ENCODE measurements at places on chromosomes 5 and 9. TPM values are rescaled to one million over a fixed set of nuclear protein-coding genes. Genes with fewer than 3 reads are reported as not detected.

DNA sequence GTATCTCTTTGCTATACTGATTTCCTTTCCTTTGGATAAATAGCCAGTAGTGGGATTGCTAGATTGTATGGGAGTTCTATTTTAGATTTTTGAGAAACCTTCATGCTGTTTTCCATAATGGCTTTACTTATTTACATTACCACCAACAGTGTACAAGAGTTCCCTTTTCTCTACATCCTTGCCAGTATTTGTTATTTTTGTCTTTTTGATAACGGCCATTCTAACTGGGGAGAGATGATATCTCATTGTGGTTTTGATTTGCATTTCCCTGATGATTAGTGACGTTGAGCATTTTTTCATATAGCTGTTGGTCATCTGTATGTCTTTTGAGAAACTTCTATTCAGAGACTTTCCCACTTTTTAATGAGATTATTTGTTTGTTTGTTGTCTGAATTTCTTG lies 25.8 kb downstream of the NADK2 start:
- no peaks in the 10 kb centered on the region for H3K27me3 ChIP-seq
- no peak overlapping the region for H3K27ac ChIP-seq
- peaks cover 2% of the 10 kb centered on the region for H3K36me3 ChIP-seq

DNA sequence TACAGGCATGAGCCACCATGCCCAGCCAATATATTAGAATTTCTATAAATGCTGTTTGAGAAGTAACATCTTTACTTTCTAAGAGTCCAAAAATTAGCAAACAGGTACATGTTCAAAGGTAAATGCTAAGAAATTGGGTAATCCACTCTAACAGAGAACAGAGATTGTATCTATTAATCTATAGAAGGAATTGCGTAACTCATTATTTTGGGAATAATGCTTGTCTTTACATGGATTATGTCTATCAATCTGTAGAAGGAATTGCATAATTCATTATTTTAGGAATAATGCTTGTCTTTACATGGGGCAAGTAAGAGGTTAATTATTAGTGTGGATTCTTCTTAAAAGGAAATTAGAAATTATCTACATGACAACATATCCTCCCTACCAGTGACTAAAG lies 30.5 kb downstream of the CCNH start:
- no peak overlapping the region for H3K4me3 ChIP-seq
- no peak overlapping the region for H3K27ac ChIP-seq
- H3K27me3 ChIP-seq, result no peaks in the 10 kb centered on the region
- no peaks in the 10 kb centered on the region for H3K4me1 ChIP-seq
- peaks cover 2% of the 10 kb centered on the region for H3K36me3 ChIP-seq

The NAA35 gene
- 25.1 TPM for total RNA-seq

The SOX30 gene
- 2.0 TPM for total RNA-seq

GRCh38 chr5:154625031-154625430 lies 130.1 kb upstream of the LARP1 start:
- H3K36me3 ChIP-seq, result no peaks in the 10 kb centered on the region
- DNase-seq, result no peak
- H3K4me3 ChIP-seq, result no peak overlapping the region
- H3K4me1 ChIP-seq, result no peaks in the 10 kb centered on the region

DNA sequence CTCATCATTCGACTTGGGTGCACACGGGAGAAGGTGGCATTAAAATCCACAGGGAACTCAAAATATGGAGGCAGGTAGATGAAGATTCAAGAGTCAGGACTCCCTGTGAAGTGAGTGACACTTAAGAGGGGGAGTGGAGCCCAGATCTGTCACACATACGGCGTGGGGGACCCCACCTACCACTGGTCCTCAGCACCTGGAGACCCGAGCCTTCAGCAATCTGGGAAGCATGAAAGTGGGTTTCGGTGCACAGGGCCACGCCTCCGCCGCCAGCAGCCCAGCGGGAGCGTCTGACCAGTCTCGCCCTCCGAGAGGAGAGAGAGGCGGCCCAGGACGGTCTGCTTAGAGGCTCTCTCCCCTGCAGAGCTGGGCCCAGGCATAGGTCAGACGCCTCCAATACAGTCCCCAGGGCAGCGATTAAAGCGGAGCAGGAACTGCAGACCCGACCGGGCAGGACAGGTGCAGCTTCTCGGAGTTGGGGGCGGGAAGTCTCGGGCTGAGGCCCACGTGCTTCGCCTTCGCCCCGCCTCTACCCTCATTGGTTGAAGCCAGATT lies 639 bp upstream of the SLC2A8 start:
- H3K4me3 ChIP-seq, result peak overlapping the region; percentile 70
- no peak overlapping the region for H3K27ac ChIP-seq
- no peaks in the 10 kb centered on the region for H3K36me3 ChIP-seq
- peaks cover 21% of the 10 kb centered on the region for H3K4me1 ChIP-seq
- H3K27me3 ChIP-seq, result peaks cover 77% of the 10 kb centered on the region
- DNase-seq, result no peak

DNA sequence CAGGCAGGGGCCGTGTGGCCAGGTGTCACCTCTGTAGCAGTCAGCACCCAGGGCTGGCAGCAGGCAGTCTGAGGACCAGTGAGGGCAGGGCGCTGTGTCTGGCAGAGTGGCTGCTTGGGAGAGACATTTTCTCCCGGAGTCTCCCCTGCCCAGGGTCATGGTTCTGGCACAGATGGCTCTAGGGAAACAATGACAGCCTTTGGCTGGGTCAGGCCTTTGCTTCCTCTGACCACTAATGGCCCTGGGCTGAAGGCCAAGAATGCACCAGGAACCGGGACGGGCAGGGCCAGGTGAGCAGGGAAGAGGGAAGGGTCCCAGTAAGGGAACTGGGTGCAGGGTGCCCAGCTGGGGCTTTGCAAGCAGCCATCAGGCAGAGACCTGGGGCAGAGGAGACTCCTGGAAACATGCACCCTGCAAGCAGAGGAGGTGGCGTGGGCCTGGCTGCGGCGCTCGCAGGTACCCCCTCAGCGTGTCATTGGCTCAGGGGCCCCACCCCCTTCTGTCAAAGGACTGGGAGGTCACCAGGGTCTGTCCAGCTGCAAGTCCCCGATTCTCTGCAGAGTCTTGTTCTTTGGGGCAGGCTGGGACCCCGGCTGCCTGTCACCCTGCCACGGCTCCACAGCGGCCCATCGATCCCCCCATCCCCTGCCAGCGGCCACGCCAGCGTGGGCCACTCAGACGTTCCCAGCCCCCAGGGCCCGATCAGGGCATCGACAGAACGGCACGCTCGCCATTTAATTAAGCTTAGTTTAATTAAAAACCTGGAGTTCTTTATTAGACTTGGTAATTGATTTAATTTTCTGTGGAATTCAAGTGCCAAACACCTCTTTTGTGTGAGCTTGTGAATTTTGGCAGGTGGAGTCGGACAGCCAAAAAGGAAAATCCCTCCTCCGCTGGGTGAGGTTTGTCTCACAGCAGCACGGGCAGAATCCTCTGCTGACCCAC lies 18.9 kb upstream of the TMEM250 start:
- H3K4me3 ChIP-seq, result no peak overlapping the region
- H3K4me1 ChIP-seq, result peaks cover 9% of the 10 kb centered on the region
- DNase-seq, result no peak
- H3K27me3 ChIP-seq, result peaks cover 16% of the 10 kb centered on the region

DNA sequence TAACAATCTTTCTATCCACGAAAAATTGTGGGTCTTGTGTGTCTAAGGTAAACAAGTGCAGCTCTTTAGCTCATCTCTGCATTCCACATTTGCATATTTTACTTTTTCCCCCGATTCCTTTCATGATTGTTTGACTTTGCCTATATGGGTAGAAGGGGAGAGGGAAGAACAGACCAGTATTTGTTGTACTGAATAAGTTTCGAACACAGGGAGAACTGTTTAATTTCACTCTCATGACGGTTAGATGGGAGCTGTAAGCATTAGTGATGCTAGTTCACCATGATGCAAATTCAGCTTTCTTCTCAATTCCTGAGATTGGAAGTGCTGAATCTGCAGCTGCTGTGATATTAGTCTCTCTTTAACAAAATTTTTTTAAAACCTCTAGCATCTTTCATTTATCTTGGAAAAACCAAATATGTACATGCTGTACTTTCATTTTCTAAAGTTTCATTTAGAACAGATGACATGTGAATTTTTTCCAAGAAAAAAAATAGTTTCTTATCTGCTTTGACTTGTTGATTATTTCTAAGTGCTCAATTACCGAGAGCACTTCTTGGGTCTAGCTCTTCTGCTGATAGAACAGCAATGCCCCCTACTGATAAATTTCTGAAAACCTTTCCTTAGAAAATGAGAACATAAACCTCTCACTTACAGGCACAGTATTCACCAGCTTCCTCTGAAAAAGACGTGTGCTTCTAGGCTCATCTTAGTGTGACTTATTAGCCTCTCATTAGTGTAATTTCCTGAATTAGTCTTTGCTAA lies 149.5 kb downstream of the BAAT start:
- no peaks in the 10 kb centered on the region for H3K4me1 ChIP-seq
- H3K36me3 ChIP-seq, result no peaks in the 10 kb centered on the region
- no peak for DNase-seq
- no peak overlapping the region for H3K4me3 ChIP-seq

DNA sequence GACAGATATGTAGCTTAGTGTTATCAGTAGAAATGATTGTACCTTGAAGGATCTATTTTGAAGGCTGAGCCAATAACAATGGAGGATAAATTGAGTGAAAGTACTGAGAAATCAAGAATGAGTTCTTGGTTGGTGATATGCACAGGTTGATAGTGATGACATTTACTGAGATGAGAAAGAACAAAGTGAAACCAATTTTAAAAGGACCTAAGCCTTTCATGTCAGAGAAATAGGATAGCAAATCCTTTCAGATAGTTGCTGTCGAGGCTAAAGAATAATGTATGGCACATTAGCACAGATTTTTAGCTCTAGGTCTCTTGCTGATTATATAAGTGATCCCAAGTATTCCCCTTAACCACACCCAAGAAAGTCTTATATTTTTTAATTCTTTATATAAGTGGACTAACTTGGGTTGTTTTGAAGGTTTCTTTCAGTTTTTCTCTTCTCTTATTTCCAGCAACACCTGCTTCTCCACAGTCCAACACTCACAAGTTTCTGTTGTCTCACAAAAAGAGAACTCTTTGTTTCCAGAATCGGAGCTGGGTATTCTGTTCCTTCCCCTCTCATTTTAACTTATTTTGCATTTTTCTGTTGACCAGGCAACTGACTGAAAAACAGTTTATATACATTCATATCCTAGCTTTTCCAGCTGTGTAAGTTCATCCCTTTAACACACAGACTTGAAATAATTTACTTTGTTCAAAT lies 286.9 kb upstream of the ATP10B start:
- H3K27me3 ChIP-seq, result no peaks in the 10 kb centered on the region
- H3K36me3 ChIP-seq, result peaks cover 2% of the 10 kb centered on the region
- no peak overlapping the region for H3K4me3 ChIP-seq
- H3K4me1 ChIP-seq, result no peaks in the 10 kb centered on the region

GRCh38 chr5:68587171-68587570 lies 371.6 kb downstream of the PIK3R1 start:
- H3K27me3 ChIP-seq, result no peaks in the 10 kb centered on the region
- no peak for DNase-seq
- no peak overlapping the region for H3K4me3 ChIP-seq
- no peaks in the 10 kb centered on the region for H3K4me1 ChIP-seq
- no peaks in the 10 kb centered on the region for H3K36me3 ChIP-seq
- H3K27ac ChIP-seq, result no peak overlapping the region

GRCh38 chr9:38101423-38101822 lies 32.4 kb upstream of the SHB start:
- no peak overlapping the region for H3K4me3 ChIP-seq
- H3K4me1 ChIP-seq, result no peaks in the 10 kb centered on the region
- peaks cover 22% of the 10 kb centered on the region for H3K27me3 ChIP-seq

- peaks cover 59% of the 10 kb centered on the region for H3K4me1 ChIP-seq
- peak overlapping the region; percentile 92 for H3K27ac ChIP-seq
- DNase-seq, result no peak
- H3K4me3 ChIP-seq, result peak overlapping the region; percentile 7
Measured at GRCh38 chr5:169703813-169704212, 66.7 kb downstream of the DOCK2 start.

All from activated T-cell treated with anti-CD3 and anti-CD28 coated beads, Interleukin-2, amount 50 U/mL, for 72 hours (primary cell).